Stimulated activated CD8-positive, alpha-beta memory T cell treated with anti-CD3 and anti-CD28 coated beads, Interleukin-7, amount 100 ng/mL, for 48 hours (primary cell): ENCODE measurements at places on chromosomes 5 and 9.

DNA sequence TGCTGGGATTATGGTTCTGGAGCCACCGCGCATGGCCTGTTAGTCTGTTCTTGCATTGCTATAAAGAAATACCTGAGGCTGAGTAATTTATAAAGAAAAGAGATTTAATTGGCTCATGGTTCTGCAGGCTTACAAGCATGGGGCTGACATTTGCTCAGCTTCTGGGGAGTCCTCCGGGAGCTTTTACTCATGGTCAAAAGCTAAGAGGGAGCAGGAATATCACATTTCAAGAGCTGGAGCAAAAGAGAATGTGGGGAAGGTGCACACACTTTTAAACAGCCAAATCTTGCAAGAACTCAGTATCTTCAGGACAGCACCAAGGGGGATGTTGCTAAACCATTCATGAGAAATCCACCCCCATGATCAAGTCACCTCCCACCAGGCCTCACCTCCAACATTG lies 12.1 kb downstream of the JAK2 start:
- DNase-seq: no peak

- no peak for DNase-seq
Measured at GRCh38 chr5:115494570-115495289, 49.8 kb downstream of the FEM1C start.

DNA sequence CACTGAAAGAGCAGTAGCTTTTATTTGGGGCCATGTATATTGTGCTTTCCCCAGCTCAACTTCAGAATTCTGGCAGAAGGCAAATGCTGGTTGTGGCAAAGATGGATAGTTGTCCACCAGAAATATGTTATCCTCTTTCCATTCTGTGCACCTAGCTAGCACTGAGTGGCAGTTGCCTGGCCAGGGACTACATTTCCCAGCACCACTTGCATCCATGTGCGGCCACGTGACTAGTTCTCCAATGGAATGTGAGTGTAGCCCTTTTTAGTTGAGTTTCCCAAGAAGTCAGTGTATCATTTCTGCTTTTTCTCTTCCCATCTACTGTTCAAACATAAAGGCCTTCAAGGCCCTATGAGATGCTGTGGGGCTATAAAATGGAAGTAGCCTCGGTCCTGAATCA lies 354.0 kb upstream of the CLINT1 start:
- DNase-seq: no peak

DNA sequence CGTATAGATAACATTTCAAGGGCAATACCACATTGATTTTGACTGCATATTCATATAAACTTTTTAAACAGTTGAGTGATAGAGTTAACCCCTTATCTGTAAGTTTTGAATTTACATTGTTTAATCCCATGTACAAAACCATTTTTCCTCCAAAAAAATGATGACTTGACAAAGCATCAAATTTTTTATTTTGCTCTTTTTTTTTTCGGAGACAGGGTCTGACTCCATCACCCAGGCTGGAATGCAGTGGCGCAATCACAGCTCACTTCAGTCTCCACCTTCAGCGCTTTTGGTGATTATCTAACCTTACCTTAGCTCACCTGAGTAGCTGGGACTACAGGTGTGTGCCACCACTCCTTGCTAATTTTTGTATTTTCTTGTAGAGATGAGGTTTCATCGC lies 1670.1 kb upstream of the CDH9 start:
- no peak for DNase-seq

DNA sequence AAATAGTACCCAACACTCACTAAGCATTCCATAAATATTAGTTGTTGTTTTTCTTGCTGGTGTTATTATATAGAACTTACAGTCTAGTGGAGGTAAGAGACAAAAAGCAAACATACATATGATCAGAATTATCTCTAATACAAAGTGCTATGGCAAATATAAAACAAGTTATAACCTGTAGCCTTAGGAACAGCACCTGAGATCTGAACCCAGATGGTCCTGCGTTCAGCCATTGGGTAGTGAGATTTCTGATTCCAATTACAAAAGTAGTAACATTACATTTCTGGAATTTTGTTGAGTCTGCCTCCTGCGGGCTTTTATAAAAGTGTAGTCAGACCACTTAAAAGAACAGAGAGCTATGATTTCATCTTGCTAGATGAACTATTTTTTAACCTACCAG lies 242.9 kb upstream of the ZNF462 start:
- no peak for DNase-seq

DNA sequence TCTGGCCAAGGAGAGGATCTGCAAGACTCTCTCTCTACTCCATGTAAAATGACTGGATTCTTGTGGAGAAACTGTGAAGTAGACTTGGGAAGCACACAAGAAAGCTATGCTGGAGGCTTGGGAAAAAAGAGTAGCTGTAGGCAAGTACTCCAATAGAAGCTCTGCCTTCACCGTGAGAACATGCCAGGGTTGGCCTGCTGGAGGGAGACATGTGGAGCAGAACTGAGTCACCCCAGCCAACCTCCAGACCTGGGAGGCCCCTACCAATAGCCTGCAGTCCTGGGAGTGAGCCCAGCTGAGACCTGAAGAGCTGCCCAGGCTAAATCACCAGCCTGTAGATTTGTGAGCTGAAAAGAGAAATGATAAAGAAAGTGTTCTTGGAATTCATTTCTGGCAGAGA lies 66.6 kb downstream of the DEPDC1B start:
- DNase-seq: no peak

- DNase-seq: no peak
Measured at GRCh38 chr5:893137-893506, 438 bp downstream of the TRIP13 start.
